Activated naive CD8-positive, alpha-beta T cell treated with anti-CD3 and anti-CD28 coated beads for 36 hours (primary cell): ENCODE measurements at places on chromosomes 12 and 14.

DNA sequence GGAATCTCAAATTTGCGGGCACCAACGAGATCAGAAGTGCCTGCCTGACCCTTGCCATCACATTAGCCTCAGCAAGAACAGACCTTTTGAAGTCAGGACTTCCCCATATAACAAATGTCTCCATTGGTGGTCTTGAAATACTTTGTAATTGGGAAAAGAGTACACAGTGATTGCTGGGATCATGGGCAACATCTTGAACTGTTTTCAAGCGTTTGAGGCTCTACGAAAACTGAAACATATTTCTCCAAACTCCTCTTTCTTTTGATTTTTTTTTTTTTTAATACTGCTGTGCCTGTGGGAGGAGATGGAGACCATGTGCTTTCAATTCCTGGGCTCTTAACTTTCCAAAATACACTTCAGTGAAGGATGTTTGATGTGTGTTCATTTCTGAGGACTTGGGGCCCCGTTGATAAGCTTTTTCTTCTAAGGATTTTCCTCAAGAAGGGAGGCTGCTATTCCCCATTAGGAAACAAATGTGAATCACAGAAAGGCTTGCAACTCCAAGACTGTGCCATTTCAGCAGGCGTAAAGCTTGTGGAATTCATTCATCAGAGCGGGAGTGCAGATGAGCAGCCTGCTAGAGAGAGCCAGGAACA, 94.5 kb downstream of the TMEM132C start:
- no peak for DNase-seq

DNA sequence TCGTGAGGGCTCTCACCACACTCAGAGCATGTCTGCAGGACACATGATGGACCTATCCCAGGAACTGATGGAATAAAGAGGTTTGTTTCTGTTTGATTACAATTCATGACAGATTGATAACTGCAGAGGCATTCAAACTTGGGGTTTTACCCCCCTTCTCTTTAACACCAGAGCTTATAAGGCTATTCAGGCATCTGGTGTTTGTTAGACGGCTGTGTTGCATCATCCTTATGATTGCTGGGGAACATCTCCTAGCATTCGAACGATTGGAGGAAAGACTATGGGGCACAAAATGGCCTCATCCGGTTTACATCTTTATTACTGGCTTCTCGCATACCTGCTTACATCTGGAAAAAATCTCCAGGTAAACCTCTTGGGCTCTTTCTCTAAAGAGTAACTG, 191.8 kb downstream of the MSRB3 start:
- no peak for DNase-seq

DNA sequence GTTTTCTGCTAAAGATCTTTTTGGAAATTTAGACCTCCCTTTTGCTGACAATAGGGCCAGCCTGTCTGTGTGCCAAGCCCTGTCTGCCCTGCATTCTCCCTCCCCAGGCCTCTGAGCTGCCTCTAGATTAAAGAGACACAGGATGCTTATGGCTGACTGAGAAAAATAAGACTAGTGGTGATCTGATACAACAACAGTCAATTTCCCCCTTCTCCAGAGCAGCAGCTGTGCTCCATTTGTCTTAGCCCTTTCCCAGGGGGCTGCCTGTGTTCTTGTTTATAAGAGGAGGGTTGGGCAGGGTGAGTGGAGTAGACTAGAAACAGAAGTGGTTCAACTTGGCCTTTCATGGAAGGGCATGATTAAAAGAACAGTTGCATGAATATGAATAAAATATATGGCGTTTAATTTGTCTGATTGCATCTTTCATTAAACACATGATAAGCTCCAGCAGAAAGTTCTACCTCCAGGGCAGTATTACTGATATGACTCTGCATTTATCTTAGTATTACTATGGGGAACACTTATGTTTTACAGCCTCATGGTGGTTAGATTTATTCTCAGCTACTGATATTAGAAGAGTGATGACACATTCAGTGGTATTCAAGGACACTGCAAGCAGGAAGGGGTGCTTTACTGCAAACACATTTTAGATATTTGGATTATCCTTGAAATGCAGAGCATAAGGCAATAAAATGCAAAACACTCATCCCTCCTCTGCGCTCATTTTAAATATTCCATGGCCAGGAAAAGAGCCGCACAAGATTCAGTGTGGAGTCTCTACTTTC, 150.2 kb upstream of the CLEC14A start:
- no peak for DNase-seq

DNA sequence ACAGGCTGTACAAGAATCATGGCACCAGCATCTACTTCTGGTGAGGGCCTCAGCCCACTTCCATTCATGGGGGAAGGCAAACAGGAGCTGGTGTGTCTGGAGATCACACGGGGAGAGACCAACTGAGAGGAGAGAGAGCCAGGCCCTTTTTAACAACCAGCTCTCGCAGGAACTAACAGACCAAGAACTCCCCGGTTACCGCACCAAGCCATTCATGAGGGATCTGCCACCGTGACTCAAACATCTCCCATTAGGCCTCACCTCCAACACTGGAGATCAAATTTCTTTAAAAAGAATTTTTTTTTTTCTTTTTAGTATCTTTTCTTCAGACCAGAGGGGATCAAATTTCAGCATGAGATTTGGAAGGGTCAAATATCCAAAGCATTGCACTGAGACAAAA, 16.7 kb upstream of the AQP2 start:
- no peak for DNase-seq

GRCh38 chr12:71447691-71448132, 8.1 kb downstream of the LGR5 start:
- DNase-seq: no peak

- DNase-seq: no peak
These were observed 40.7 kb downstream of the NKX2-1 start for GRCh38 chr14:36479344-36479743.

GRCh38 chr14:55884819-55885218, 233.4 kb upstream of the PELI2 start:
- DNase-seq: no peak

- DNase-seq: no peak
These were observed 14.0 kb upstream of the RIPK3 start for GRCh38 chr14:24353559-24354481.

GRCh38 chr14:39218171-39218769, 15.4 kb upstream of the MIA2 start:
- no peak for DNase-seq

GRCh38 chr14:84108746-84109457, 1421.0 kb upstream of the FLRT2 start:
- no peak for DNase-seq

- no peak for DNase-seq
These were observed 27.7 kb downstream of the RNF34 start for GRCh38 chr12:121427556-121428050.

DNA sequence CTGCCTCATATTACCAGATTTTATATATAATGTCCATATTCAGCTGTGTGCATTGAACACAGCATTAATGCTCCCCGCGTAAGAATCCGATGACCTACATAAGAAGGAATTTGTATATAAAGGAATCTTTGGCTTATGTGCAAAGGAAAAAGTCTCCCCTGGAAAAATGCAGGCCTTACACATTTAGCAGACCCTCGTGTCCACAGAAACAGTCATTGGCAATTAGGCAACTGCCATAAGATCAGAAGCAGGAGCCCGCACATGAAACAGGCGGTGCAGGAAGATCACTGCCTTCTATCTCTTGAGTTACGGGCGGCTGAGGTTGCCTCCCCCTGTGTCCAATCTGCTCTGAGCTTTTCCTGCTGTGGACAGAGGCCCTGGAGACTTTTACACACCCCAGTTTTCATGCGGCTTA, 63.2 kb upstream of the RFX4 start:
- DNase-seq: no peak

GRCh38 chr14:94330857-94331256, 7.7 kb upstream of the SERPINA6 start:
- DNase-seq: no peak

DNA sequence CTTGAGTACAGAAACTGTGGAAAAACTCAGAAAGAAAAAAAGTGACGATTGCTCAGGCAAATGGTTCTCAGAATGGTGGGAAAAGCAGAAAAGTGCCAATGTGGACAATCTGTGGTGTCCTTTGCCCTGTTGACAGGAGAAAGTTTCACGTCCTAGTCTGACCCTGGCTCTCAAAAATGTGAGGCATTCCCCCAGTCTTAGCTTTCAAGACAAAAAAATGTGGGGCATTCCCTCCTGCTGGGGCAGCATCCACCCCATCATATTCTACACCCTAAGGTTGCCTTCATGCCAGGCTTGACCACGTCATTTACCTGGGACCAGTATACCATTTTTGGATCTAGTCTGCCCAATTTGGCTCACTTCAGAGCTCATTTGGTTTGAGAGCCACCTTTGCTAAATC, 20.7 kb upstream of the ANAPC7 start:
- no peak for DNase-seq

GRCh38 chr14:50363714-50364111, 33.0 kb downstream of the CDKL1 start:
- peak; percentile 45 for DNase-seq

DNA sequence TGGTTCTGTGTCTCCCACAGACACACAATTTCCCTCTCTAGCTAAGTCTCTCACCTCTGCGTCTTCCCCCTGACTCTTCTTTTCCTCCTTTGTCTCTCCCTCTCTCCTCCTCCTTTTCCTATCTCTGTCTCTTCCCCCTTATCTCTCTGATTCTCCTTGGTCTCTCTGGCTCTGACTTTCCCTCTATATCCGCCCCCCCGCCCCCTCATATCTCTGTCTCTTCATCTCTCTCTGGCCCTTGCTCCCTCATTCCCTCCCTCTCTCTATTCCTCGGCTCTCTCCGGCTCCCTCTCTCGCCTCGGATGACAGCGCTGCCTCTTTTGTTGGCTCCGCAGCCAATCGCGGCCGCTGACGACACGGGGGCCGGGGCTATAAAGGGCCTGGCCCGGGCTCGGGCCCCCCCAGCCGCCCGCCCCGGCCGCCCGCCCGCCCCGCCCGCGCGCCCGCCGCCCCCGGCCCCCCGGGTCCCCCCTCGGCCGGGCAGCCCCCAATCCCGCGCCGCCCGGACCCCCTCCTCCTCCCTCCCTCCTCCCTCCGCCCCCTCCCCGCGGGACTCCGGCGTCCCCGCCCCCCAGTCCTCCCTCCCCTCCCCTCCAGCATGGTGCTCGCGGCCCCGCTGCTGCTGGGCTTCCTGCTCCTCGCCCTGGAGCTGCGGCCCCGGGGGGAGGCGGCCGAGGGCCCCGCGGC, at the start of gene GDF11:
TSS of gene GDF11 (plus strand) at position 404 of the 687 bp plus-strand sequence. CDS start at position 599, 195 bp downstream.
- DNase-seq: peak; percentile 80

DNA sequence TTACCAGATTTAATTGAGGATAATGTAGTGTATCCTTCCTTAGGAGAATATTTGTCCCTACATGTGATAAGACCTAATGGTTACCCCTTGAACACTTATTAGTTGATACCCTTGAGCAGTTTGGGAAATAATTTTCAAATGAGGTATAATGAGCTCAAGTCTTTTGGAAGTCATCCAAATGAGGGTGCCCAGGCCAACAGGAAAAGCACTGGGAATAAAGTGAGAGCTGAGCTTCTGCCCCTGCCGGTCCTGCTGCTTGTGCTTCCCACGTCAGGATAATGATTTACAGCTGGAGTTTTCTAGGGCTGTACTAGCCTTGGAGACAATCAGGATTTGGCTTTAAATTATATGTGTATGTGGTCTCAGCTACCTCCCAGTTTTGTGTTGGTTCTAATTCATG, 178.8 kb upstream of the FRMD6 start:
- DNase-seq: no peak
